MCF 10A (cell line): ENCODE measurements at places on chromosomes 5 and 9.

DNA sequence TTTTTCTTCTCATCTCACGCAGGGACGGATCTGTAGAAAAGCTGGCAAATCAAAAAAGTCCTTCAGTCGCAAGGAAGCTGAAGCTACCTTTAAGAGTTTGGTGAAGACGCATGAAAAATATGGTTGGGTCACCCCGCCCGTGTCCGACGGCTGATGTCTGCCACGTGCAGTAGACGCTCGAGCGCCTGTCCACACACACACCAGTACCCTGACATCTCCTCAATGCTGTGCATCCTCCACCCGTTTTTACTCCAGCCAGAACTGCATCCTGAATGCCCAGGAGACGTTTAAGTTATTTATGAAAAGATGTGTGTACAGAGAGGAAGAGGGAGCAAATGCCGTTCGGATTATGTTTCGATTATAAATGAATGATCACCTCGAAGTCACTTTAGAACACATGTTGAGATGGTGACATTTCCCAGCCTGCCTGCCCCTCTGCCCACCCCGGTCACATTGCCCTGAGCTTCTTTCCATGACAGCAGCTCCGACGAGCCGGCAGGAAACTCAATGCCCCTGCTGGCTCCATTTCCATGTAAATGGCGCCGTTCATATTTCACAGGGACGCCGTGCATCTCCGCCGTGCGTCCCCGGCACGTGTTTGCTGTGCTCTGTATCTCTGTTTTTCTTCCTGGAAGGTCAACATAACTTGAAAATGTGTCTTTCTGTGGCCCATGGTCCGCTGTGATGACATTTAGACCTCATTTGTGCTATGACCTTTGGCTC is 42.7 kb downstream of the UBE2QL1 start:
- no peak for DNase-seq

GRCh38 chr5:167585184-167585583 is 706.3 kb upstream of the WWC1 start:
- DNase-seq = no peak

DNA sequence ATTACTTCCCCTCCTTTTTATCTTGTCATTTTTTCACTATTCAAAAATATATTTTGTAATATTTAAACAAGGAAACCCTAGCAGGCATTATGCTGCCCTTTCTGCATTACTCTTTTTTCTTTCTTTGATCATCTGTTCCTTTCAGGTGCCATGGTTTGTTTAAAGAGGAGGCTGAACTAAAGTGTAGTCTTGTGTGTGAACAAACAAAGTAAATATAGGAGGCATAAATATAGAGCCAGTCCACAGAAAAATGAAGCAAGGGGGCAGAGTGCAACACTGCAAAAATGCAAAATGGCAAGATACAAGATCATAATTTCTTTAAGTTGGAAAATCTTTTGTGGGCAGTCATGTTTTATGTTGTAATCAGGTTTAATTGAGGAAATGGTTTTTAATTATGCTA is 947.3 kb upstream of the COX7C start:
- DNase-seq = no peak

GRCh38 chr5:166617507-166617906 is 1673.9 kb upstream of the WWC1 start:
- no peak for DNase-seq

DNA sequence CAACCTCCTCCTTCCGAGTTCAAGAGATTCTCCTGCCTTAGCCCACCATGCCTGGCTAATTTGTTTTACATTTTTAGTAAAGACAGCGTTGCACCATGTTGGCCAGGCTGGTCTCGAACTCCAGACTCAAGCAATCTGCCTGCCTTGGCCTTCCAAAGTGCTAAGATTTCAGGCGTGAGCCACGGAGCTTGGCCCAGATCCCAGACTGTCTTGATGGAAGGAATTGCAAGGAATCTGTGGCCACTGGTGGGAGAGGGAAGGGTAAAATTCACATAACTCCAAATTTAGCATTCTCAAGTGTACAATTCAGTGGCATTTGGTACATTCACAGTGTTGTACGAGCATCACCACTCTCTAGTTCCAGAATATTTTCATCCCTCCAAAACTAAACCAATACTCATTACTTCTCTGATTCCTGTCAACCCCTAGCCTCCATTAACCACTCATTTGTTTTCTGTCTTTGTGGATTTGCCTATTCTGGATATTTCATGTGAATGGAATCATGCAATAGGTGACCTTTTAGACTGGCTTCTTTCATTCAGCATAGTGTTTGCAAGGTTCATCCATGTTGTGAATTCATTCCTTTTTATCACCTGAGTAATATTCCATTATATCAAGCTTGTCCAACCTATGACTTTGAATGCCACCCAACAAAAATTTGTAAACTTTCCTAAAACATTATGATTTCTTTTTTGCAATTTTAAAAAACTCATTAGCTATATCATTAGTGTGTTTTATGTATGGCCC is 8.9 kb upstream of the MYO10 start:
- DNase-seq = no peak

DNA sequence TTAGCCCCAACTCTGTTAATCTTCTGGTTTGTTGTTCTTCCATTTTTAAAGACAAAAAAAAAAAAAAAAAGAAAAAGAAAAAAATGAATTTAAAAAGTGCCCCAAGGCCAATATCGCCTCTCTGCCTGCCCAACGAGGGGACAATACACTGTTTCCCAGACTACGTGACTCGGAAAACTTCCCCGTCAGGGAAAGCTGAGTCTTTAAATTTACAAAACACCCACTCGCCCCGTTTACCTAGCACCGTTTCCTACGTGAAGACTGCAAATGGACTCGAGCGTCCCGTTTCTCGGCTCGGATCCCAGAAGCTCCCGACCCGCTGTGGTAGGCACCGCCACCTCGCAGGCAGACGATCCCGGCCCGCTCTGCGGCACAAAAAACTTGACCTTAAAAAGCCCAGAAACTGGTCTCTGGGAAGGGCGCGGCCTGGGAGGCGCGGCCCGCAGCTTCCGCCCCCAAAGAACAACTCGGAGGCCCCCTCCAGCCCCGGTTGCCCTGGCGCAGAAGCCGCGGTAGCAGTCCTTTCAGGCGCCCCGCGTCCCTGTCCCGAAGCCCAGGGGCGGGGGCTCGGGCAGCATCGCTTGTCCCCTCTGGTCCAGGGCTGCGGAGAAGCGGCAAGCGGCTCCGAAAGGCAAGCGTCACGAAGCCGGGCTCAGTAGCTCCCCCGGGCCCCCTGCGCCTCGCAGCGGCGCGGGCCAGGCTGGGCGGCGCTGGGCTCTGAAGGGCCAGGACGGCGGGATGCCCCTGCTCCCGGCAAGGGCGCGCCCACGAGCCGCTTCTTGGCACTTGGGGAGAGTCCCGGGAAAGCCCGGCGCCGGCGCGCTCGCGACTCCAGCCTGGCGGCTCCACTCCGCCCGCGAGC is at the start of gene GCNT4:
GCNT4 (minus strand) TSS at position 367 of the 862 bp plus-strand sequence. CDS start 22,521 bp downstream, outside the sequence.
- peak; percentile 53 for DNase-seq

GRCh38 chr5:13524936-13525335 is 419.6 kb downstream of the DNAH5 start:
- no peak for DNase-seq

GRCh38 chr5:169290895-169291294 is 10.0 kb downstream of the SLIT3 start:
- DNase-seq = peak; percentile 43

DNA sequence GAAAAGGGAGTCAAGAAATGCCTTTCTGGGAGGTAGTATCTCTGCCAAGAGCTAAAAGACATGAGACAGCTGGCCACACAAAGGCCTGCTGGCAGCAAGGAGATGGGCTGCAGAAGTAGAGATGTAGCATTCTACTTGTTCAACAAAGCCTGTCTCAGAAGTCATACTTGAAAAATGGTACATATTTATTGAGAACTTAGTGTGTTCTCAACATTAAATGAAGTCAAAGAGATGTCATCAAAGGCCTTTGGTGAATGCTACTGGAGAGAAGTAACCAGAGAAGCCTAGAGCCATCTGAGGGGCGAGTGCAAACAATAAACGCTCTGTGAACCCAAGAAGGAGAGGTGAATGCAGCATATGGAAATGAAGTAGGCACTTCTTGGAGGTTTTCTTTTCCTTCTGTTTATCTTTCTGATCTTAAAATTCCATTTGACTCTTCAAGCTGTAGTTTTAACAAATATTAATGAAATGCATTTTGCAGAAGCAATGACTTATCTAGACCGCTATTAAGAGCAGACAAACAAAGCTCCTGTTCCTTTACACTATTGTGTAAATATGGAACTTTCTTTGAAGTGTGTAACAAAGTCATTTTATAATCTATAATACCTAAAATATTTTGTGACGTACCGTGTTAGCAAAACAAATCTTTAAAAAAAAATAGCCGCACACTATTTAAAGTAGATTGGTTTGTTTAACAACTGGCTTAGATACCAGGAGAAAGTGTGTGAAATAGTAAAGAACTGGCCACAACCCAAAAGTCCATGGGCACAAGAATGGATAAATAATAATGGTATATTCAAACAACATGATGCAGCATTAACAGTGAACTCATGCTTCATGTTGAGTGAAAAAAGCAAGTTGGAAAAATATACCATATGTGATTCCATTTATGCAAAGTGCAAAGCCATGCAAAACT is 70.2 kb downstream of the ZNF608 start:
- DNase-seq = no peak

DNA sequence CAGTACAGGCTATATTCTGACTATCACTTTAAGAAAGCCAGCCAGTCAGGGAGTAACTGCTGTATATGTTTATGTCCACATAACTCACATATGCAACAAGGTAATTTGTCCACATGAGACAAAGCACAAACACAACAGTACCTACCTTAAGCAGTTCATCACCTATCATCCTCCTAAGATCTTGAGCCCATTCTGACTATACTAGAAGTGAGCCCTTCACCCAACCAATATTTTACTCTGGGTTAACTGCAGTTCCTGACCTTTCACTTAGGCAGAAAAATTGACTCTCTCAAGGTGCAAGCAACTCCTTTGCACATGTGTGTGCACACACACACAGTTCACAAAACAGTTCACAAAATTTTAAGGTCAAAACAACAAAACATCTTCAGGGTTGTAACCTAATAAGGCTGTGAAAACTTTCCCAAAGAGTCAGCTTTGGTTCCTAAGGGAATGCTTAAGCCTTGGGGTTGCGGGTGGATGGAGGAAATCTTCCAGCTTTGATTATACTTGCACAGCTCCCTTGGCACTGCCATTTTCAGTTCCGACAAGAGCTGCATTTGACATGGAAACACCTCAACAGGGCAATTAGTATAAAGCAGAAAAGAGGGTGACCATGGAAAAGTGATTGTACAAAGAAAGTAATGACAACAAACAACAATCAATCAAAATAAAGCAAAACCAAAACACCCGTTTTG is 215.3 kb downstream of the NFIB start:
- no peak for DNase-seq

GRCh38 chr5:138468133-138468965 is 3.1 kb downstream of the EGR1 start:
- DNase-seq = no peak

DNA sequence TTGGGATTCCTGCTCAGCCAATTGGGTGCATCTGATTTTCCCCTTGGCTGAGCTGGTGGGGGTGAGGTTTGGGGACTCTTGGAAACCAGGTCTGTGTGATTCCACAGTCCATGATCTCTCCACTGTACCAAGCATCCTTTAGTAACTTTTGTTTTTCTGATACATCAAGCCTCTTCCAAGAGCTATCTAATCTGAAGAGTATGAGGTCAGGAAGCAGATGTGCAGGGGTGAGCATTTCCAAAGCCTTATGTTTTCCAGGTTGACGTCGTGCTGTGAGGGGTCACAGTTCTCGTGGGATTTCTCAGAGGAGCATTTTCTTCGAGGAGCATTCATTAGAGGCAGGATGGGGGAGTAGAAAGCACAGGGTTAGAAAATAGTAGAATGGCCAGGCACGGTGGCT is 95.3 kb downstream of the KLF4 start:
- DNase-seq = no peak

DNA sequence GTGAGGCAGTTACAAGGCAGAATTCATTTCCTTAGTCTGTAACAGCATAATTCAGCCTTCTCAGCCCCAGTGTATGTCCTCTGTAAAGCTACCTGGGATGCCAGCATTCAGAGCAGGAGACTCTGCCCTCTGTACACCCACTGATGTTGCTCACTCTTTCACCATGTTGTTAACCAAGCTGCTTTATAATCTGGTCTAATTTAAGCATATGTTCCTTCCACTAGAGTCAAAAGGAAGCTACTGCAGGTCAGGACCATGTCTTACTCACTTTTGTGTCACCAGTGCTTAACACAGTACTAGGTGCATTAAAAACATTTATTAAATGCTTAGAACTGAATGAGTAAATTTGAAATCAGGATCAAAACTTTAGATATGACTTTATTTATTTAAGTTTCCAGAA is 185.6 kb downstream of the FBXL17 start:
- DNase-seq = no peak

- DNase-seq = no peak
Observed at GRCh38 chr9:93951655-93952118, 3.5 kb downstream of the BARX1 start.

- no peak for DNase-seq
Observed at GRCh38 chr5:82534986-82535385, 256.8 kb upstream of the RPS23 start.

DNA sequence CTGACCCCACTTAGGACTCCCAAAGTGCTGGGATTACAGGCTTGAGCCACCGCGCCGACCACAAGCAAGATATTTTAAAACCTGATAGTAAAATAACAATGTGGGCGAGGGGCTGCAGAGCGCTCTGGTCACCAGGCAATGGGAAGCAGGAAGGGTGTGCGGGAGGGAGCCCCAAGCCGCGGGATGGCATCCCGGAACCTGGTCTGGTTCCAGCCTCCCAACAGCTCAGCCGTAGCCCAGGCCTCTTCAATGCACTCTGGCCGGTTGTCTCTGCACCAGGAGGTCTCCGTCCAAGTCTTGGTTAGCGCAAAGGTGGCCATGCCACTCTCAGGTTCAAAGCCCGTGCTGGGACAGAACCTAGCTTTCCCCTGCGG is 694 bp upstream of the UAP1L1 start:
- no peak for DNase-seq

DNA sequence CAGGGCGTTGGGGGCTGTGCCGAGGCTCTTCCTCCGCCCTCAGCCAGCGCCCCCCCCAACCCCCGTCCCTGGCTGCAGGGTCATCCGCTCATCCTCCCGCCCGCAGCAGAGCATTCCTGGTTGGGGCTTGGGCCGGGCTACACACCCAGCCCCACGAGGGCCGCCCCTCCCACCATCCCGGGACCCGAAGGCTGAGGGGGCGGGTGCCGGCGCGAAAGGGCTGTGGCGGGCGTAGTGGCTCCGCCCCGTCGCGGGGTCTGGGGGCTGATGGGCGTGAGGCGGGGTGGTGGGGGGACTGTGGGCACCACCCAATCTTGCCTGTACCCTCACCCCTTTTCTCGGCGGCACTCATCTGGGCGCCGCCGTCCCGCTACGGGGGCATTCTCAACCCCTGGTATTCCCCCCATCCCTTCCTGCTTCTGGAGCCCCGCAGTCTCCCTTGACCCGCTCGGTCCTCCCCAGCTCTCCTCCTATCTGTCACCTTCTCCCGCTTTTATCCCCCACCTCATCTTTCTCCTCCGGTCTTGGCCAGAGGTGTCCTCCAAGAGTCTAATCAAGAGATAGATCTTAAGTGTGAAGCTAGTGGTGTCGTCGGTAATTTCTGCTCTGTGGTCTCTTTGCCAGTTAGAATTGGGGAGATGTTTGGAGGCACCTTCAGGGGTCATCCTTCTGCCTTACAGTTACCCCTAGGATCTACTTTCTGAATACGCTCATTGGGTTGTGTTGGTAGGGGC is 1.6 kb downstream of the FER start:
- DNase-seq = peak; percentile 56

GRCh38 chr5:103909391-103909790 is 346.8 kb upstream of the NUDT12 start:
- DNase-seq = no peak

GRCh38 chr5:170293273-170293672 is 4.3 kb downstream of the LCP2 start:
- no peak for DNase-seq
